Thoracic aorta (tissue), 2 donors: ENCODE measurements at places on chromosomes 7 and 10.

GRCh38 chr10:122050311-122050710 is 61.3 kb downstream of the TACC2 start:
- no peak for DNase-seq

- no peak for DNase-seq
These were observed 143.0 kb upstream of the NRBF2 start for GRCh38 chr10:62990126-62990525.

DNA sequence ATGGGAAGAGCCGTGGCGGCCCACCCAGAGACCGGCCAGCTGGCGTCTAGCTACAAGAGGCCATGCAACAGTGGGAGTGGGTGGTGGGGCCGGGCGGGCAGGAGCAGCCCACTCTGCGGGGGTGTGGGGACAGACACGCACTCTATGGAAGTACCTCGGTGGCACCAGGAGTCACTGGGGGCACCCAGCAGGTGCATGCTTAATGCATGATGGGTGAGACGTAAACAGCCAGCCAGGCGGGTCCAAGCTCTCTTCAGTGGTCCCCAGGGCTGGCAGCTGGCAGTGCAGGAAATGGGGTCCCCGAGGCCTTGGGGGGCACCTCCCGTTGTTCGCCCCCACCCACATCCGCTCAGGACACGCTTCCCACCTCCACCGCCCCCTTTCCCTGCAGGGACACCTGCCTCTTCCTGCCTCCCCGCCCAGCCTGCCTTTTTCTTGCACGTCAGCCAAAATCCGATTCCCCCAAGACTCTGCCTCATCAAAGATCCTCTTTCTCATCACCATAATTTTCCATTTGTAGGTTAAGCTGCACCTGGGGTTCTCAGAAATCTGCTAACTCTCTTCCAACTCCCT is 22.6 kb upstream of the PSMG3 start:
- DNase-seq, result no peak

- DNase-seq, result no peak
These were observed 60.8 kb upstream of the BTRC start for GRCh38 chr10:101293007-101293723.

DNA sequence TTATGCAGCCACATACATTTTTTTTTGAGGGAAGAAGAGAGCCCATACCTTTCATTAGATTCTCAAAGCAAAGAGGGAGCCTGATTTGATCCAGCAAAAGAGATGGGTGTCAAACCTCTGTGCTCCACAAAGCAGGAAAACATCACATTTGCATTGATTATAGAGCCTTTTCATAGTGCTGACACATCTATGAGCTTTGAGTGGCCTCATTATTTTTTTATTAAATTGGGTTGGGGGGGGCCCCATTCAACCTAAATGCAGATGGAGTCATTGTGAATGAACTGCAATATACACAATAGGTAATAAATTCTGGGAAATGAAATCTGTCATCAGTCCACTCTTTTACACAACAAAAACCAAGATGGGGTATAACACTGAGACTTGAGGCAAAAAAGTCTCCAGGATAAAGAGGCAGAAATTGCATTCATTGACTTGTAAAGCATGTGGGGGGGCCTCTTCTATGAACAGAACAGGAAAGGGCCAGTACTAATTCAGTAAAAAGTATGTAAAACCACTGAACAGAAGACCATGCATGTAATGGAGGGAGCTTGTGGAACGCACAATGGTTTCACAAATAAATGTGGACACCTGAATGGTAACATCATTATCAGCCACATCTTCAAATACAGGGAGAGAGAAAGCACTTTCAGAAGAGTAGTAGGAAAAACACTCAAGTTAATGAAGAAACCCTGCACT is 17.7 kb upstream of the ASB4 start:
- DNase-seq, result no peak

GRCh38 chr10:22713853-22714478 is 412 bp downstream of the PIP4K2A start:
- no peak for DNase-seq

DNA sequence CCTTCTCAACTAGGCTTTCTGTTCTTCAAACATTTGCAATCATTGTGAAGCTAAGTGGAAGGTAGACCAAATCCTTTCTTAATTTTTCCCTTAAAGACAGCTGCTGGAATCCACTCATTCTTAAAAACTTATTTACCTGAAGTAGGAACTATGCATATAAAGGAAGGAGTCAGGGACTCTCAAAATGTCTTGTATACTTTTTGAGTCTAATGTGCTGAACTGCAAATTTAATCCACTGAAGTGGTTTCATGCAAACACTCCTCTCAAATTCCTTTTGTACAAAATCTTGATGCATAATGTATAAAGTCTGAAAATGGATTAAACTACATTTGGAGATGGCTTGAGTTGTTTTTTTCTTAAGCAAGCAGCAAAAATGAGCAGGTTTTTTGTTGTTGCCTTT is 118.0 kb downstream of the CABCOCO1 start:
- no peak for DNase-seq

GRCh38 chr7:96837593-96837992 is 127.9 kb upstream of the SEM1 start:
- no peak for DNase-seq
